ENCODE measurements at places on chromosomes 7 and 10. TPM values are rescaled to one million over a fixed set of nuclear protein-coding genes. Genes with fewer than 3 reads are reported as not detected.

DNA sequence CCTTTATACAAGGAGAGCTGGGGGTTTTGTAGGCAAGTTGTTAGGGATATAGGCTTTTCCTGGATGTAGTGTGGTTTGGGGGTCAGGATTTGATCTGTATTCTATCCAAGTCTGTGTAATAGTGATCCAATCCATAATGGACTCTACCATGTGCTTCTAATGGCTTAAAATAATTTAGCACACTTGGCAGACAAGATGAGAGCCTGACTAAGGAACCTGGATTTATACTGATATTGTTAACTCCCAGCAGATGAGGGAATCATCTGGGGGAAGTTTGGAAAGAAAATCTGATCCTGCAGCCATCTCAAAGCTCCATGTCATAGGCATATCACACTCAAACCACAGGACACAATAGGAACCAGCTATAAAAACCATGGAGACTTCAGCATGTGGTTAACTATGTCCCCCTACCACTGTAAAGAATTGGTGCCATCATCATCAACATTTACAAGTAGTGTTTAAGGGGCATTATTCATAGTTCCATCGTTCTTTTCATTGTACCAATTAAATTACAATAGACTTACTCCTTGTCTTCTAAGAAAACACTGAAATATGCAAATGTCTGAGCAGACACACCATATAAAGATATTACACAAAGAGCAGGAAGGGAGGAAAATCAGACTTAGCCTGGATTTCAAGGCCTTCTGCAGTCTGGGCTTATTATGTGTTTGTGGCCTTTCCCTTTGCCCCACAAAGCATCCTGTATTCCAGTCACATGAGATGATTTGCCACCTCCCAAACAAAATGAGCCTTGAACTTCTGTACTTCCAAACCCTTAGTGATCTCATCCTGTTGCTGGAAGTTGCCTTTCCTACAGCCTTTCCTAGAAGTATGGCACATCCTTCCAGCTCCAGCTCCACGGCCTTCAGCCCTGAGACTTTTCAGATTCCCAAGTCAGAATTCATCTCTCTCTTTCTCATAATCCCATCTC is 22.5 kb upstream of the HPS1 start:
- H3K4me1 ChIP-seq = 0 out of 2 replicates have a peak, but pooled peaks cover 2% of the 10 kb centered on the region
- no peak overlapping the region for H3K4me3 ChIP-seq
- no peak for DNase-seq
- no peaks in the 10 kb centered on the region for H3K36me3 ChIP-seq

- DNase-seq = no peak
- no peak overlapping the region for H3K4me3 ChIP-seq
- no peak overlapping the region for H3K27ac ChIP-seq
- H3K4me1 ChIP-seq = no peaks in the 10 kb centered on the region
- no peaks in the 10 kb centered on the region for H3K36me3 ChIP-seq
Measured at GRCh38 chr10:28505359-28505959, 27.5 kb upstream of the WAC start.

GRCh38 chr10:131271195-131271880 is 40.2 kb downstream of the TCERG1L start:
- no peaks in the 10 kb centered on the region for H3K27me3 ChIP-seq
- H3K4me3 ChIP-seq = no peak overlapping the region
- H3K36me3 ChIP-seq = no peaks in the 10 kb centered on the region
- H3K4me1 ChIP-seq = no peaks in the 10 kb centered on the region
- no peak overlapping the region for H3K27ac ChIP-seq
- DNase-seq = no peak

- no peaks in the 10 kb centered on the region for H3K36me3 ChIP-seq
- H3K27me3 ChIP-seq = peaks cover 14% of the 10 kb centered on the region
- no peak within 1 kb of the TSS for H3K27ac ChIP-seq
Measured at GRCh38 chr7:108002726-108003598, at the start of gene LAMB1. Gene LAMB1, minus strand, starts transcription at chr7:108003161. Its CDS starts 276 bp downstream, at chr7:108002885.

- H3K27ac ChIP-seq = no peak overlapping the region
- H3K36me3 ChIP-seq = no peaks in the 10 kb centered on the region
- no peaks in the 10 kb centered on the region for H3K4me1 ChIP-seq
- no peak for DNase-seq
Measured at GRCh38 chr7:22895140-22895827, 72.6 kb upstream of the TOMM7 start.

DNA sequence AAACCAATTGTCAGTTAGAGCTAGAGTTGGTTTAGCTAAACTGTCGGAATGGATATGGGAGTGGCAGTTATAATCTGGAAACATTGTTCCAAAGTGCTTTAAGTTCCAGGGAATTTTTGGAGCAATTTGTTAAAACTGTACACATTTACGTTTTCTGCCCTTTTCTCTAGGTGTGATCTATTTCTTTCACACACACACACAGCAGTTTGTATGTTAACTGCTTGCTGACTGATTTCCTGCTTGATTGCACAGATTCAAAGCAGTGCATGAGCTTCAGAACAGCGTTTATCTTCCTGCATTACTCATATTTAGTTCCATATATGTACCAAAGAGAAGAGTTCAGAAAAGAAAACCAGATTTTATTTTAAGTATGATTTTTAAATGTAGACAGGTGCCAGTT is 57.9 kb downstream of the MGMT start:
- H3K27ac ChIP-seq = no peak overlapping the region
- no peak overlapping the region for H3K4me3 ChIP-seq
- no peaks in the 10 kb centered on the region for H3K27me3 ChIP-seq
- no peaks in the 10 kb centered on the region for H3K36me3 ChIP-seq
- no peak for DNase-seq

- no peaks in the 10 kb centered on the region for H3K27me3 ChIP-seq
- DNase-seq = no peak
- H3K4me1 ChIP-seq = no peaks in the 10 kb centered on the region
- no peaks in the 10 kb centered on the region for H3K36me3 ChIP-seq
- H3K4me3 ChIP-seq = no peak overlapping the region
Measured at GRCh38 chr7:138154661-138155060, 78.4 kb downstream of the AKR1D1 start.

DNA sequence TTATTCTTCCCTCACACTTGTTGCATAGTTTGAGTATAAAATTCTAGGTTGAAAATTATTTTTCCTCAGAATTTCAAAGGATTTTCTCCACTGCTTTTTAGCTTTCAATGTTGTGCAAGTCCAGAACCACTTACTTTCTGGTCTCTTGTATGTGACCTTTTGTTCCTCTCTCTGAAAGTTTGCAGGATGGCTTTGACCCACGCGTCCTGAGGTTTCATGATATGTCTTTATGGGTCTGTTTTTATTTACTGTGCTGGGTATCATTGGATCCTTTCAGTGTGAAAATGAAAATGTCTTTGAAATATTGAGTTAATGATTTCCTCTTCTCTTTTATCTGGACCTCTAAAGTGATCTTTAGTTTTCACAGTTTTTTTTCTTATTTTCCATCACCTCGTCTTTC is 38.5 kb downstream of the C1GALT1 start:
- no peaks in the 10 kb centered on the region for H3K4me1 ChIP-seq
- H3K27ac ChIP-seq = no peak overlapping the region
- no peak overlapping the region for H3K4me3 ChIP-seq
- no peak for DNase-seq

- no peaks in the 10 kb centered on the region for H3K36me3 ChIP-seq
- no peaks in the 10 kb centered on the region for H3K27me3 ChIP-seq
- H3K4me3 ChIP-seq = peak within 1 kb of the TSS; percentile 62
- peaks cover 4% of the 10 kb centered on the region for H3K4me1 ChIP-seq
Measured at GRCh38 chr7:152025077-152025936, at the start of gene GALNT11. Gene GALNT11, plus strand, starts transcription at chr7:152025674. Its CDS starts 68,554 bp downstream, at chr7:152094228.

GRCh38 chr10:92068900-92069299 is 145.3 kb downstream of the BTAF1 start:
- no peak for DNase-seq
- H3K4me3 ChIP-seq = no peak overlapping the region
- H3K27ac ChIP-seq = no peak overlapping the region
- H3K27me3 ChIP-seq = no peaks in the 10 kb centered on the region

DNA sequence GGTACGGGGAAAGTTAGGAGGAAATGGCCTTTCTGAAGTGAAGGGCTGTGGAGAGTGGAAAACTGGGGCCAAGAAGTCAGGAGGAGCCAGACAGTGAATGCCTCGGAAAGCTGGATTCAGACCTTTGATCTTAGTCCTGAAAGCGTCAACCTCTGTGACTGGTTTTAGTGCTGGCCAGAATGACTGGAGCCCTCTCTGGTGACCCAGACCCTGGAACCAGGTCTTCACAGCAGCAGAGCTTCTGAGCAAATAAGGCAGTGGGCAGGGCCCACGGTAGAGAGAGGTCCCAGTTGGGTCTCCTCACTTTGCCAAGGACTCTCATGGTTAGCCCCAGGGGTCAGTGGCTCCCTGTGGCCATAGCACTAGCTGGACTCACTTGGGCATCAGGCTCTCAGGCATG is 157.7 kb upstream of the EEPD1 start:
- no peaks in the 10 kb centered on the region for H3K36me3 ChIP-seq
- H3K27ac ChIP-seq = no peak overlapping the region
- no peaks in the 10 kb centered on the region for H3K27me3 ChIP-seq
- no peaks in the 10 kb centered on the region for H3K4me1 ChIP-seq
- no peak overlapping the region for H3K4me3 ChIP-seq

DNA sequence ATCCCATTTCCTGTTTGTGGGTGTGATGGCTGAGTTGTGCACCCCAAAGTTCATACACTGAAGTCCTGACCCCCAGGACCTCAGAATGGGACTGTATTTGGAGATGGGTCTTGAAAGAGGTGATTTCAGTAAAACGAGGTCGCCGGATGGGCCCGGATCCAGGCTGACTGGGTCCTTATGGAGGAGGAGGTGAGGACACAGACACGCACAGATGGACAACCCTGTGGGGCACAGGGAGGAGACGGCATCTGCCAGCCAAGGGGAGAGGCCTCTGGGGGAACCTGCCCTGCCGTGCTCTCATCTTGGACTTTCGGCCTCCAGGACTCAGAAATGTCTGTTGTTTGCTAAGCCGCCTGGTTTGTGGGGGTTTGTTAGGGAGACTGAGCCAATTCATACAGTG is 61.1 kb downstream of the PTPRN2 start:
- no peak overlapping the region for H3K27ac ChIP-seq
- no peaks in the 10 kb centered on the region for H3K27me3 ChIP-seq
- no peaks in the 10 kb centered on the region for H3K36me3 ChIP-seq
- H3K4me3 ChIP-seq = no peak overlapping the region

GRCh38 chr7:55005241-55005851 is 13.5 kb upstream of the EGFR start:
- no peak overlapping the region for H3K4me3 ChIP-seq
- H3K4me1 ChIP-seq = no peaks in the 10 kb centered on the region
- no peak for DNase-seq
- H3K27ac ChIP-seq = no peak overlapping the region

- DNase-seq = no peak
- no peak overlapping the region for H3K27ac ChIP-seq
- no peak overlapping the region for H3K4me3 ChIP-seq
- no peaks in the 10 kb centered on the region for H3K4me1 ChIP-seq
- no peaks in the 10 kb centered on the region for H3K36me3 ChIP-seq
Measured at GRCh38 chr7:125877246-125877645, 947.6 kb upstream of the POT1 start.

- H3K4me3 ChIP-seq = no peak overlapping the region
- H3K4me1 ChIP-seq = no peaks in the 10 kb centered on the region
- H3K36me3 ChIP-seq = no peaks in the 10 kb centered on the region
- DNase-seq = no peak
- H3K27me3 ChIP-seq = no peaks in the 10 kb centered on the region
Measured at GRCh38 chr7:81484261-81484660, 285.6 kb downstream of the HGF start.

GRCh38 chr10:133276435-133277201 is at the start of gene ADAM8:
Gene ADAM8, minus strand, starts transcription at chr10:133276868. Its CDS starts 51 bp downstream, at chr10:133276817.
- H3K27me3 ChIP-seq = no peaks in the 10 kb centered on the region
- peaks cover 33% of the 10 kb centered on the region for H3K4me1 ChIP-seq
- DNase-seq = no peak
- peak within 1 kb of the TSS; percentile 96 for H3K27ac ChIP-seq

DNA sequence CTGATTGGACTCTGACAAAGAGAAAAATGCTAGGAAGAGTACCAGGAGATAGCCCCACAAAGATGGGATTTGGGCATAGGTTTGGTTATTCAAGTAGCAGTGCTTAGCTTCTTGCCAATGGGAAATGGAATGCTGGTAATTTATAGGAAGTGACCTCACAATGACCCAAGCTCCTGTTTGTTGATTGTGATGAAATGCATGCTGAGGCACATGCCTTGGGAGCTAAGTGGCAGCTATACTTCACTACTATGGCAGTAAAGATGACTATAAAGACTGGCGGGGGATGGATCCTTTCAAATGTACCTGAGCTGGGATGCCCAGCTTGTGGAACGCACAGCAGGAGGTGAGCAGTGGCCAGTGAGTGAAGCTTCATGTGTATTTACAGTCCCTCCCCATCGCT is 153.8 kb downstream of the ZNF22 start:
- no peaks in the 10 kb centered on the region for H3K36me3 ChIP-seq
- no peaks in the 10 kb centered on the region for H3K4me1 ChIP-seq
- H3K4me3 ChIP-seq = no peak overlapping the region
- no peak for DNase-seq
- no peaks in the 10 kb centered on the region for H3K27me3 ChIP-seq

- no peak overlapping the region for H3K27ac ChIP-seq
- no peak for DNase-seq
- no peaks in the 10 kb centered on the region for H3K27me3 ChIP-seq
- H3K4me1 ChIP-seq = no peaks in the 10 kb centered on the region
- no peaks in the 10 kb centered on the region for H3K36me3 ChIP-seq
- no peak overlapping the region for H3K4me3 ChIP-seq
Measured at GRCh38 chr7:157561816-157562410, 225.1 kb downstream of the DNAJB6 start.

DNA sequence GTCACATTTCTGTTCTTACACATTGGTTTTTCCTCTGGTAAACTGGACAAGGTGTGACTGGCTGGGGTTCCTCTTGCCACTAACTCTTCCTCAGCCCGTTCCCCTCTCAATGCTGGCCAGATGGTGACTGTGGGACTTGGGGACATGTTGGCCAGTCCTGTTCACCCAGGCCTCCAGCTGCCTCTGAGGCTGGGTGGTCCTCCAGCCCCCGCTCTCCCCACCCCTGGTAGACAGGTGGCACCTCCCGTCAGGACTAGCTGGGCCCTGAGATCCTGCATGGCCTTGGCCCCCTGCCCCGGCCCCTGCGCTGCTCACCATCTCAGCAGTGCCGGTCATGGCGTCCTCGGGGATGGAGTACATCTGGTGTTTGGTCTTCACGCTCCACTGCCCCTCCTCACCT is 10.8 kb upstream of the MYL7 start:
- H3K4me1 ChIP-seq = peaks cover 5% of the 10 kb centered on the region
- no peak overlapping the region for H3K4me3 ChIP-seq
- no peak overlapping the region for H3K27ac ChIP-seq

DNA sequence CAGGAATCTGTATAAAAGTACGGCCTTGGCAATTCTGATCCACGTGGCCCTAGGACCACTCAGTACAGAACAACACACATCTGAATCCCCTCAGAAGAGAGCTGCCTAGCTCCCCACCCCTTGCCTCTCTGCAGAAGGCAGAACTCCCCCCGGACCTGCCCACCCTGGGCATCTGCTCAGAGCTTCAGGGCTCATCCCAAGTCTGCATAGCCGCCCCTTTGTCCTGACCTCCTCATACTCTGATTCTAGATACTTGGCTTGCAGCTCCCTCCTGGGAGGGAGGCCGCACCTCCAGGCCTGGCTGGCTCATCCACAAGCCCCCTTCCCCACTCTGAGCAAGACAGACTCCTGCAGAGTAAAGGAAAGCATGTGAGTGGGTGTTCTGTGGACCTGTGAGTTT is 49.6 kb downstream of the GRID1 start:
- no peaks in the 10 kb centered on the region for H3K36me3 ChIP-seq
- DNase-seq = no peak
- no peaks in the 10 kb centered on the region for H3K27me3 ChIP-seq
- H3K4me3 ChIP-seq = no peak overlapping the region
- no peaks in the 10 kb centered on the region for H3K4me1 ChIP-seq

SKIDA1 gene
- polyA plus RNA-seq = 0.26 TPM

OIT3 gene
- polyA plus RNA-seq = not detected

GNAT3 gene
- 4.8 TPM for polyA plus RNA-seq

NKX2-3 gene
- not detected for polyA plus RNA-seq

AQP1 gene
- not detected for polyA plus RNA-seq

FZD8 gene
- polyA plus RNA-seq = not detected

HABP2 gene
- not detected for polyA plus RNA-seq

MUC12 gene
- 4.5 TPM for polyA plus RNA-seq

SEMA3A gene
- polyA plus RNA-seq = 0.17 TPM

KCNH2 gene
- polyA plus RNA-seq = not detected
